GM06990 (cell line): ENCODE measurements at places on chromosomes 2 and 18.
A peak's percentile ranks its signal among the peaks of the same experiment; 100 is the strongest.

DNA sequence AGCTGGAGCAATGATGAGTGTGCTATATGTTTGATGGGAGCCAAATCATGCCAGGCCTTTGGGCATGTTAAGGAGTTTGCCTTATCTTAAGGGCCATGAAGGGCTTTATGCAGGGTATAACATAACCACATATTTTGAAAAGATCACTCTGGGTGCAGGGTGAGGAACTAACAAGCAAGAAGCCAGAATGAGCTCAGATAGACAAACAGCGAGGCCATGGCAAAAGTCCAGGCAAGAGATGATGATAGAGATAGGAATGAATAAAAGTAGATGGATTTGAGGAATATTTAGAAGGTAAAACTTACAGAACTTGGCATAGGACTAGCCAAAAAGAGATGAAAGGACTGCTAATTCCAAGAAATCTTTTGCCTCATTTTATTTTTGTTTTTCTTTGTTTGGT, 6.7 kb downstream of the GALNT3 start:
- DNase-seq, result no peak

GRCh38 chr2:214465363-214466146, 54.7 kb downstream of the VWC2L start:
- DNase-seq, result no peak

- no peak for DNase-seq
Measured at GRCh38 chr2:195257979-195258378, 399.0 kb upstream of the SLC39A10 start.

GRCh38 chr2:159890551-159891266, 92.7 kb upstream of the CD302 start:
- peak; percentile 49 for DNase-seq

DNA sequence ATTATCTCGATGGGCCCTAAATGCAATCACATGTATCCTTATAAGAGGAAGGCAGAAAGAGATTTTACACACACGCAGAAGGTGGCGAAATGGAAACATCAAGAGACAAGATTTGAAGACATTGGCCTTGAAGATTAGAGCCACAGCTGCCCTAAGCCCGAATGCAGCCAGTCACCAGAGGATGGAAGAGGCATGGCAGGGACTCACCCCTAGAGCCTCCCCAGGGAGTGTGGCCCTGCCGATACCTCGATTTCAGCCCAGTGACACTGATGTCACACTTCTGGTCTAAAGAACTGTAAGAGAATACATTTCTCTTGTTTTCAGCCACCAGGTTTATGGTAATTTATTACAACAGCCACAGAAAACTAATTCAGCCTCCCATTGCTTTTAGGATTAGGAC, 17.4 kb downstream of the TTC39C start:
- DNase-seq, result no peak
